ENCODE measurements at places on chromosomes 12 and 14.

GRCh38 chr12:132416827-132417226 lies 73.1 kb upstream of the FBRSL1 start:
- no peak for DNase-seq

DNA sequence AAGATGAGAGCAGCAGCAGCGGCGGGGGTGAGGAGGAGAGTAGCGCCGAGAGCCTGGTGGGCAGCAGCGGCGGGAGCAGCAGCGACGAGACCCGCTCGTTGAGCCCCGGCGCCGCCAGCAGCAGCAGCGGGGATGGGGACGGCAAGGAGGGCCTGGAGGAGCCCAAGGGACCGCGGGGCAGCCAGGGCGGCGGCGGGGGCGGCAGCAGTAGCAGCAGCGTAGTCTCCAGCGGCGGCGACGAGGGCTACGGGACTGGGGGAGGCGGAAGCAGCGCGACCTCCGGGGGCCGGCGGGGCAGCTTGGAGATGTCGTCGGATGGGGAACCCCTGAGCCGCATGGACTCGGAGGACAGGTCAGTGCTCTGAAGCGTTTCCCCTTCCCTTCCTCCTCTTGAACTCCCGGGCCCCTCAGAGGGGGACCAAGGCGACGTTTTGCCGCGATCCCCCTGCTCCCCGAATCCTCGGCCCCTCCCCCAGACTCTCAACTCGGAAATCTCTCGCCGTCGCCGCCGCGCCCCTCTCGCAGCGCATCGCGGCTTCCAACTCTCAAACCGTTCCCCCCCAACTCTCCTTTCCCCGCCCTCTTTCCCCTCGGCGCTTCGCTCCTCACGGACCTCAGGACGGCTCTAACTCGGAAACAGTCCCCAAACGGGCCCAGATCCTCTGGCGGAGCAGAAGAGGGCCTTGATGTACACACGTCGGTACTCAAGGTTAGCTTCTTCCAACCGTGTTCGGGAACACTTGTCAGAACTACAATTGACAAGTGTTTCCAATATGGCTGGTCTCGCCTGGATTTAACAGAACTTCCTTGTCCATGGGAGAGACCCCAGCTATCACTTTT lies 947 bp downstream of the AEBP2 start:
- peak; percentile 14 for DNase-seq

DNA sequence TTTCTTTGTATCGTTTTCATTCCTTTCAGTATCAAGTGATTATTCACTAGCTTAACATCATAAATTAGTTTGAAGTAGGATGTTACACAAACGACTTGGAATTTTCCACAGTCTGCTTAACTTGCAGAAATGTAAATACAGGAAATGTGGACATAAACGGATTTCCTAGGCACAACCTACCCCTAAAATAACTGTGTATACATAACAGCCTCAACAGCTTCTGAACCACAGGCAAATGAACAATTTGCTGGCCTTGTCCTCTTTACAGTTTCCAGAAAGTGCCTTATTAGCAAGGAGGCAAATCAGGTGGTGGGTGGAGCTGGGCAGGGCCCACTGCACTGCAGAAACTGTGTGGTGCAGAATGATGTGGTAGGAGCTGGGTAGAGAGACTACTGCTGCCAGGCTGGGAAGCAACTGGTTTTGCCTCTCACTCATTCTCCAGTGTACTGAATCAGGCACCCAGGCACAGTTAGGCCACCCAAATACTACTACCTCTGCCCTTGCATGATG lies 14.1 kb downstream of the DRAM1 start:
- no peak for DNase-seq

- no peak for DNase-seq
Measured at GRCh38 chr12:124167141-124167540, 127.8 kb upstream of the RFLNA start.

GRCh38 chr14:74407801-74408154 lies 18.2 kb downstream of the SYNDIG1L start:
- no peak for DNase-seq

DNA sequence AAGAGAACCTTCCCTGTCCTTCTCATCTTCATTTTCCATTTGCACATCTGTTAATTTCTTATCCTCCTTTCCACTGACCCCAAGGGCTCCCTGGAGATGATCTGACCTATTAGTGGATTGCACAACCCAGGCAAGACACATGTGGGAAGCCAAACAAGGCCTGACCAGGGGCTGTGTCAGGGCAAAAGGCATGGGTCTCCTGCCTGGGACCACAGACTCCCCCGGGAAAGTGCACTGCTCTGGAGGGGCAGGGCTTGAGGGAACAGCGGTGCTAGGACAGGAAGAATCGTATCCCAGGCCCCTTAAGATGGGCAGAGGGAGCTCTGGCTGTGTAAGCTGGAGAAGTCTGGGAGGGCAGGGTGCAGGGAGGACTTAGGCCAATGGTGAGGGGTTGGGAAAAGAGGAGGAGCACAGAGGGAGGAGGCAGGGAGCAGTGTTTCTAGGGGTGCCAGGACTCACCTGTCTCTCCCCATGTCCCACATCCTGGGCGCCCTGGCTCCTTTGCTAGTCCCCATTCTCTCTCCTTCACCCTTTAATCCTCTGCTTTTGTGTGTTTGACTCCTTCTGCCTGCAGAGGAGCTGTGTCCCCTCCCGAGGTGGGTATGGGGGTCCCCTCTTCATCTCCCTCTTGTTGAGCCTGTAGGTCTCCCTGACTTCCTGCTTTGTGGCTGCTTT lies 25.3 kb downstream of the PLEKHG3 start:
- no peak for DNase-seq

- DNase-seq: no peak
Measured at GRCh38 chr14:70048313-70048654, 140.5 kb downstream of the SLC8A3 start.

DNA sequence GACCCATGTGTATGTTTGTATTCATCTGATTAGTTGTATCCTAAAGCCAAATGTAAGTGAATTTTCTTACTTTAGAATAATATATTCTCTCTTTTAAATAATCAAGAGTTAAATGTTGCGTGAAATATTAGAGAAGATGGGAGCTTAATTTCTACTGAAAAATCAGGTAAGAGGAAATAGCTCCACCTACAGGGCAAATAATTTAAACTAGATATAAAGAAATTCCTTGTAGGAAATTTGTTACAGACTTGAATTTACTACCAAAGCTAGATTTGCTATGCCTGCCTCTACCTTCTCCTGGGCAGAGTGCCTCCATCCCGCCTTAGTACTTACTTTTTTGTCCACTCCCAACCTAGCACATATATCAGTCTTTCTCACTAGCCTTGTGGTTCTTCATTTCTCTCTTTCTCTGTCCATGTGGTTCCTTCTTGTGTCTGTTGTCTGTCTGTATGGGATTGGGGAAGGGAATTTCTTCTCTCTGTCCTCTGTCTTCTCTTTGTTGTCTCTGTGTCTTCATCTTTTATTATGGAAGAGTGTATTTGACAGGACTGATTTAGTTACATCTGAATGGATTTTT lies 44.7 kb downstream of the PALS1 start:
- DNase-seq: no peak

GRCh38 chr14:92224358-92224954 lies 98.5 kb upstream of the SLC24A4 start:
- DNase-seq: no peak

DNA sequence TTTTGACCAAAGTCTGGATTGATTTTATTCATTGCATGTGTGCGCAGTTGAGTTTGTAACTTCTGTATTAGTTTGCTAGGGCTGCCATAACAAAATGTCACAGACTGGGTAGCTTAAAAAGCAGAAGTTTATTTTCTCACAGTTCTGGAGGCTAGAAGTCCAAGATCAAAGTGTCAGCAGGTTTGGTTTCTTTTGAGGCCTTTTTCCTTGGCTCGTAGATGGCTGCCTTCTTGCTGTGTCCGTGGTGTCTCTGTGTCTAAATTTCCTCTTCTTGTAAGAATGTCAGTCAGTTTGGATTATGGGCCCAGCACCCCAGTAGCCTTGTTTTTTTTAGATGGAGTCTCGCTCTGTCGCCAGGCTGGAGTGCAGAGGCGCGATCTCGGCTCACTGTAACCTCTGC lies 11.8 kb downstream of the DNM1L start:
- no peak for DNase-seq

GRCh38 chr12:79238246-79238645 lies 373.7 kb downstream of the SYT1 start:
- no peak for DNase-seq

DNA sequence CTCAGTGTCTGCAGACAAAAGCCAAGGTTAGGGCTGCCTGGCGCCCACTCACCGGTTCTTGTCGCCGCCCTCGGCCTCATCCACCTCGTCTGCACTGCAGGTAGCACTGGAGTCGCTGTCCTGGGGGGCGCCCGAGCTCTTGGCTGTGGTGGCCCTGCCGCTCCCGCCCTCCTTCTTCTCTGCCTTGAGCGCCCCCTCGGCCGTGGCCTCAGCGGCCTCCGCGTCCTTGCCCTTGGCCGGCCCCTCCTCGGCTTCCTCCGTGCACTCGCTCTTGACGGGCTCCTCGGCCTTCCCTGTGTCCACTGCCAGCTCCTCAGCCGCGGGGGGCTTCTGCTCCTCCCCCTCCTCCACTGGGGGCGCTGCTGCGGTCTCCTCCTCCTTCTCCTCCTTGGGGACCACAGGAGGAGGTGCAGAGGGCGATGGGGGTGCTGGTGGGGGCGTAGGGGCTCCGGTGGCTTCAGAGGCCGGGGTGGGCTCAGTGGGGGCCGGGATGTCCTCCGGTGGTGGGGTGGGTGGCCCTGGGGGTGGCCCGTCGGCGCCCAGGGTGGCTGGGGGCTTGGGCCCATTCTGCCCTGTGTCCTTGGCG lies 77.2 kb downstream of the RFLNA start:
- no peak for DNase-seq

DNA sequence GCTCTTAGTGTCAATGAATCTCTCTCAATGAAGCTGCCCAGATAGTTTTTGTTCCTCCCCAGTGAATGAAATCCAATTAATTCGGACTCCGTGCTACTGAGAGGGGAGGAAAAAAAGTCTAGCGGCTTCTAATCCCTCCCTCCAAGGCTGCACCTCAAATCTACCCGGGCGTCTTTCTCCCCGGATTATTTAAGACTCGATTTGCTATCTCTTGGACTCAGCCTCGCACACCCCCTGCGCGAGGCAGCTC lies 134 bp downstream of the DUSP6 start:
- no peak for DNase-seq

DNA sequence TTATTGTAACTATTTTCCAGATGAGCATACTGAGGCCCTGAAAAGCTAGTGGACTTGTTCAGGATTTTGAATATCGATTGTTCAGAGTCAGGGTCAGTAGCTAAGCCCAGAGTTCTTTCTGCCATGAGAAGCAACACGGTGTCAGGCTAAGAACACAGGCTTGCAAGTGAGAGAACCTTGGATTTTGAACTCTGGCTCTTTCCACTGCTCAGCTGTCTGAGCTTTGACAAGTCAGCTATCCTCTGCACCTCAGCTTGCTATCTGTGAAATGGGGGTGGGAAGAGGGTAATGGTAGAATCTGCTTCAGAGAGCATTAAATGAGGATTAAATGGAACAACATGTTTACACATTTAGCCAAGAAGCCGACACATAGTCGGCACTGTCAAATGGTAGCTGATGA lies 157.2 kb downstream of the SAMD4A start:
- DNase-seq: no peak

DNA sequence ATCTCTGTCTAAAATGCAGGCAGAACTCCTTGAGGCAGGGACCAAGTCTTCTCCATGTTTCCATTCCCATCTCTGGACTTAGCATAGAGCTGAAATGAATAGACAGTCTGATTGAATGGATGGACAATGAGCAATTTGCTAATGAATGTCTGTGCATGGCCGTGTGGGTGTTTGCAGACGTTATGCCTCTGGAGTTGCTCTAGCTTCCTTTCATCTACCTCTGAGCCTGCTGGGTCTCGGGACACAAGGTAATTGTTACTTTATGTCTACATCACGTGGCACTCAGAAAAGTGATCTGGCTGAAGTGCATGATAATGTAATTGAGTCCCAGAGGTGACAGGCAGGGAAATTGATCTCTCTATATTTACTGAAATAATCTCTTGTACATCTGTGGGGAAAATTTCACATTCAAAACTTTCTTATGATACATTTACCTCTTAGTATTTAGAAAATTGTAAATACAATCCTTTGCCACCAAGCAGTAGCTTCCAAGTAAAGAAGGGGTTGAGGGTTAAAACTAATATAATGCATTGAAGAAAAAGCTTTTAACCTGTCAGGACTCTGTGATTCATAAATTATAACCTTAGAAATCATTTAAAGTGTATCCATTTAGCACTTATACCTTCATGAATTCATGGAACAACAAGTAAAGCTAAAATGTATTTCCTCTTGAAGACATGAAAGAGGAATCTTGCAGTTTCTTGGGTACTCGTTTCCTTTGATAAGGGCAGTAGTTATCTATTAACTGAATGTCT lies 424.1 kb downstream of the APAF1 start:
- DNase-seq: no peak

DNA sequence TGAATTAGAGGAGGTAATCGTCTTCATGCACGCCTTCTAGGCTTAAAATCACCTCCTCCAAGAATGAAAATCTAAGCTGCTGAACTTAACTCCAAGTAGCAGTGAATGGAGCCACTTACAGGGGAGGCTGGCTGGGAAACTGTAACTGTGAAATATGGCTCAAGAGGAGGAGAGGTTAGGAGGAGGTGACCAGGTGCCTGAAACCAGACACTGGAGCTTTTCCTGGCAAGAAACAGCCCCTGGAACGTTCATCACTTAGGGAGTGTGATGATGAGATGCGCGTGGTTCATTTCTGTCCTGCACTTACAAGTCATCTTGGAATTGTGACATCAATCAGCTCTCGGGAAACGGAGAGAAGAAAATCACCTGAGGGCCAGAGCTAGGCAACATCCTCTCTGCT lies 62.3 kb upstream of the TMEM132C start:
- no peak for DNase-seq

GRCh38 chr14:61691495-61691894 lies 3.8 kb upstream of the HIF1A start:
- no peak for DNase-seq

- no peak for DNase-seq
Measured at GRCh38 chr12:94247246-94247645, 98.9 kb downstream of the PLXNC1 start.

GRCh38 chr14:69317102-69317755 lies 57.3 kb downstream of the GALNT16 start:
- no peak for DNase-seq

DNA sequence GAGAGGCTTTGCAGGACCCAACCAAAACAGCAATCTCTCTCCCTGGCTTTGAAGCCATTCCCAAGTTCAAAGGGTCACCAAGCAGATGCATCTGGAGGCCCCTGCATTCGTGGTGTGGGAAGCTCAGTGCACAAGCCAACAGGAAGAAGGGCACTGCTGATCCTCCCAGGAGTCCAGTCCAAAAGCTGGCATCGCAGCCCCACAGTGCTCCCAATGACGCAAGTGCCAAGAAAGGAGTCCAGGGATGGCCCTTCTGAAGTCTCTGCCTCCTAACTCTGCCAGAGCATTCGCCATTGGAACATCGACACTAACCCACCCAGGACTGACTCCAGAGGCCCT lies 25.1 kb downstream of the PXN start:
- DNase-seq: no peak

GRCh38 chr14:93946104-93946503 lies 19.0 kb downstream of the FAM181A start:
- no peak for DNase-seq

DNA sequence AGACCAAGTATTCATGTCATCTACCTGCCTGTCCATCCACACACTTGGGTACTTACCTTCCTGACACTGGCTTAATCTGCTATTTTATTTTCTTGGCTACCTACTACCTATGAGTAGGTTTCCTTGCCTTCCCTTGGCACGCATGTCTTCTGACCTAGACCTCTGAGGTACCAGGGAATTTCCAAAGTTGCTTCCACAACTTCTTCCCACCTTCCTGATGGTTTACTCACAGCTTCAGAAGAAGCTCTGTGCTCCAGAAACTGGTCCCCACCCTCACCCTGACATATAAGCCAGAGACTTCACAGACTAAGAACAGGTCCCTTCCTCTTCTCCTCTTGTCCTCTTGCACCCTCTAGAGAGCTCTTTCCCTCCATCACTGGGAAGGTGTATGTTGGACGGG lies 35.7 kb upstream of the DDX11 start:
- DNase-seq: no peak

Data from NCI-H510A (cell line).